ENCODE measurements at places on chromosomes 16 and 17.

GRCh38 chr16:11276896-11277593 is 765 bp upstream of the PRM2 start:
- DNase-seq = no peak

DNA sequence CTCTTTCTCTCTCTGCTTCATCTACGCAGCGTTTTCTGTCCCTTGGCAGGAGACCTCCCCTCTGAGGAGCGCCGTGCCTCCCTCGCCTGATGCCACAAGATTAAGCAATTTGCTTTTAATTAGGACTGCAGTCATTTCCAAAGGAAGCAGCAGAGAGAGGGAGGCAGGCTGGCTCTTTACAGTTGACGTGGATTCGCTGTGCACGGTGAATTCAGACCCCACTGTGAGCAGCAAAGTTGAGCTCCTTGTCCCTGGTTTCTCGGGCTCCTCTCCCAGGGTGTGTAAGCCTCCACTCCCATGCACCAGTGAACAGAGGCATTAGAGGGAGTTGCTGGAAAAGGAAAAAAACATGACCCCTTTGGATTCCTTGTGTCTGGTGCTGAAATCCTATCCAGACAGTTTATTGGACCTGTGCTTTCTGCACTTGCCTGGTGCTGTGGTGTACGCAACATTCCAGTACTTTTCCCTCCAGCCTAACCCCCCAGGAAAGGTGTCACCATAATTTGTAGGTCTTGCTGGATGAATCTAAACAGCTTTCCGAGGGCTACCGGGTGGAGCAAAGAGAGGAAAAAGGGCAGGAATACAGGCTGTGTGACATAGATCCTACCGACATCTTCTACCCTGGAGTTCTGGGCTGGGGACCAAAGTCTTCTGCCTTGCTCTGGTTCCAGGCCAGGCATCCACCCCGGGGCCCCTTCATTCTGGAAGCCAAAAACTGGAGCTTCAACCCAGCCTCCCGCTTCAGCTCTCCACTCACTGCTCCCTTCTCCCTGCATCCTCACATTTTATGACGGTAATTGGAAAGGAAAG is 171.0 kb downstream of the MAF start:
- DNase-seq = no peak

GRCh38 chr16:57038166-57038565 is 48.8 kb downstream of the NLRC5 start:
- DNase-seq = no peak

- DNase-seq = no peak
Observed at GRCh38 chr17:19284005-19284959, 47.1 kb downstream of the EPN2 start.

GRCh38 chr17:28318759-28319597 is at the start of gene TMEM97:
Gene TMEM97 (plus strand): TSS chr17:28319200. CDS start chr17:28319240, 40 bp downstream.
- DNase-seq = peak; percentile 97

DNA sequence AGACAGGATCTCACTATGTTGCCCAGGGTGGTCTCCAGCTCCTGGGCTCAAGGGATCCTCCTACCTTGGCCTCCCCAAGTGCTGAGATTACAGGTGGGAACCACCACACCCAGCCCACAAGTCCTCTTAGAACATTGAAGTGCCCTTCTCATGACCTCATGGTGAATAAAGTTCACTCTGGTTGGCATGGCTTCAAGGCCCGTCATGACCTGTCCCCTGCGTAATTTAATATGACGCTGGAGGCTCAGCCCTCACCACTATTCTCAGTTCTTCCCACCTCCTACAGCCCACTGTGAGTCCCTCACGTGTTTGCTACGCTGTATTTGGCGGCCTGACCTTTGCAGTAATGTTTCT is 1.9 kb downstream of the ENDOV start:
- no peak for DNase-seq

DNA sequence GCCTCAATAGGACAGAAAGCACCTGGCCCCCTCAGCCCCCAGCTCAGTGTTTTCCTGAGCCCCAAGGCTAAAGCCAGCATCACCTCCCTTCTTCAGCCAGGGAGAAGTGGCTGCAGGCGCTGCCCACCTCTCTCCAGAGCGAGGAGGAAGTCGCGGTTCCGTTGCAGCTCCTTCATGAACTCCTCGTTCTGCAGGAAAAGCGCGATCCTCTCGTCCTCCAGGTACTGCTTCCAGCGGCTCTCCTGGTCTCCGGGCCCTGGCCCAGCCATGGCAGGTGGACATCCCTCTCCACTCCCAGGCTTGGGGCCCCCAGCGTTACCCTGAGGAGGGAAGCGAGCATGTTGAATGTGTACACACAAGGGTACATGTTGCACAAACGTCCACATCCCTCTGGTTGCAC is 22.7 kb upstream of the MRPS23 start:
- DNase-seq = no peak

GRCh38 chr16:84854759-84855158 is 35.0 kb downstream of the CRISPLD2 start:
- no peak for DNase-seq

- no peak for DNase-seq
Observed at GRCh38 chr17:67700037-67700724, 17.6 kb upstream of the NOL11 start.

GRCh38 chr16:87499189-87499486 is 6.3 kb upstream of the ZCCHC14 start:
- DNase-seq = no peak

GRCh38 chr17:44197980-44198720 is 1.5 kb downstream of the ATXN7L3 start:
- no peak for DNase-seq

- DNase-seq = no peak
Observed at GRCh38 chr16:2253293-2253692, 1.9 kb upstream of the ECI1 start.

GRCh38 chr16:88383401-88384221 is 852 bp downstream of the ZNF469 start:
- peak; percentile 58 for DNase-seq

GRCh38 chr17:81034168-81034777 is 678 bp upstream of the BAIAP2 start:
- no peak for DNase-seq

- DNase-seq = no peak
Observed at GRCh38 chr16:62652441-62653120, 616.3 kb upstream of the CDH8 start.

- DNase-seq = no peak
Observed at GRCh38 chr17:78544881-78545755, 32.1 kb downstream of the DNAH17 start.

- no peak for DNase-seq
Observed at GRCh38 chr17:62045517-62045916, 19.6 kb downstream of the MED13 start.

DNA sequence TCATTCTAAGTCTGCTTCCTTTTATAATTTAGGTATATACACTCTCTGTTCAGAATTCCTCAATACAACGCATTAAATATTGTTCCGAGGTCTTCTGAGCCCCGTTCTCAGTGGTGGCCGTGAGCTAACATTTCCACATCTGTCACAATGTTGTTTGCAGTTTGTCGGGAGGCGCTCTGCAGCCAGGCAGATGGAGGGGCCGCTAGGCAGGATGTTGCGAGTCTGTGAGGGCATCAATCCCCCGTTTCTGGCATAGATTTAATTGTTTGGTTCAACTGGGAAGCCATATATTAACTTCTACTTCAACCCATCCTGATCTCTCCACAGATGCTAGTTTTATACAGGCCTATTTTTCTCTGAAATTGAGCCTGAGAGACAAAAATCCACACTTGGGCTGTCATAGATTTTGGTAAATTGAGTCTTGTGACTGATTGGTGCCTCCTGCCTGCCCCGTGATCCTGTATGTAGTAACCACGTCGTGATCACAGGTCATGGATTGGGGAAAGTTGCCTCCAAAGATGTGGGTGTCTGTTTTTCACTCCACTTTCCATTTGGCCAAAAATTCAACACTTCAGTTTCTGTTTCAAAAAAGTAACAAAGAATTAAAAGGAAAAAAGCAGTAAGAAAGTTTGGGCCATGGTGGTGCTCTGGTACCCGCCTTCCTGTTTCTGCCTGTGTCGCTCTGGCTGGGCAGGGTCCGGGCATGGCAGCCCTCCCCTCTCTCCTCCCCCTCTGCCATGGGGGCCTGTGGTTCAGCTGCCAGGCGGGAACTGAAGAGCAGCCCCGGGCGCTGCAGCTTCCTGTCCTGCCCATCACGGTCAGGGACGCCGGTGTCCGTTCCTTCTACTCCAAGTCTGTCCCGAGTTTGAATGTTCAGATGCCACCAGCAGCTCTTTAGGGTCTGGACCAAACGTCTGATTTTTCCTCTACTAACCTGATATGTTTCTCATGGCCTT is 41.5 kb downstream of the RPTOR start:
- DNase-seq = no peak

DNA sequence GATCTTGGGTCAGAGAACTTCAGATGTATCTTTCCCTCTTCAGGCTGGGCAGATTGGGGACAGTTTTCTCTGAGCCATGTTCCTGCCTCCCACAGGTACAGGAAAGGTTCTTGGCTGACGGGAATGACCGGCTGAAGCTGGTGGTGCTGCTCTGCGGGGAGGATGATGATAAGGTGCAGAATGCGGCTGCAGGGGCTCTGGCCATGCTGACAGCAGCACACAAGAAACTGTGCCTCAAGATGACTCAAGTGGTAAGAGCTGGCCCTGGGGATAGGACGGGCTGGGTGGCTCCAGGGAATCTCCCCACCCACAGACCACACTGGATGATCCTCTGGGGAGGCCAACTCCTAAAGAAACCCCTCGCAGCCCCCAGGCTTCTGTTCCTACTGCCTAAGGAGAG is 10.9 kb downstream of the SLC35G3 start:
- no peak for DNase-seq

- DNase-seq = no peak
Observed at GRCh38 chr17:14749269-14749668, 448.4 kb downstream of the HS3ST3B1 start.

GRCh38 chr17:62707425-62707739 is 79.9 kb downstream of the MRC2 start:
- no peak for DNase-seq

DNA sequence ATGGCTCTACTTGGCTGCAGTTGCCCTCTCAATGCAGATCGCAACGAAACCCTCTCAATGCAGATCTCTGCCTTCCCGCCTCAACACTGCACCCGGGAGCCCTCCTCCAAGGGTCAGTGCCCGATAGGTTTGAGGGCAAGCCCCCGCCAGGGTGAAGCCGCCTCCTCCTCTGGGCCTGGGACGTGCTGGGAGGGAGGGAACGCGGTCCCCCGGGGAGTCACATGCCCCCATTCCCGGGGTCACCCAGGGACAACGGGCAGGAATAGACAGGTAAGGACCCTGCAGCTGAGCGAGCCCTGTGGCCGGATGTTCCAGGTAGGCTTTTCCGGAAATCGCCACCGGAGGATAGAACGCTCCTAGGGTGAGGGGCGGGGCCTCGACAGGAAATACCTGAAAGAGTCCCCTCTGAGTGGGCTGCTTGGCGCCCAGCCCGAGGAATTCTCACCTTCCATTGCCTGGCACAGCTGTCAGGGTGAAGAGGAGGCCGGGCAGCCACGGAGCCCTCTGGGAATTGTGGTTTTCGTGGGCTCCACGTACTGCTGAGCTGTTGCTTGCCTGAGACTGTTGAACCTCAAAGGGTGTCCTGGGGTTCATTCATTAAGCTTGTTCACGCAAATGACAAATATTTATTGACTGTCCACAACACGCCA is 12.8 kb downstream of the ZNF174 start:
- DNase-seq = no peak

DNA sequence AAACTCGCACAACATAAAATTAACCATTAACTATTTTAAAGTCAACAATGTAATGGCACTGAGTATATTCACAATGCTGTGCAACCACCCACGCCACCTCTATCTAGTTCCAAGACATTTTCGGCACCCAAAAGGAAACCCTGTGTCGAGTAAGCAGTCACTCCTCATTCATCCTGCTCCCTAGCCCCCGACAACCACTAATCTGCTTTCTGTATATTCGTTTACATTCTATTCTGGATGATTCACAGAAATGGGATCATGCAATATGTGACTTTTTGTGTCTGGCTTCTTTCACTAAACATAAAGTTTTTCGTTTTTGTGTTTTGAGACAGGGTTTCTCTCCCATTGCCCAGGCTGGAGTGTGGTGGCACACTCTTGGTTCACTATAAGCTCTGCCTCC is 42.2 kb upstream of the HAPSTR1 start:
- DNase-seq = no peak

DNA sequence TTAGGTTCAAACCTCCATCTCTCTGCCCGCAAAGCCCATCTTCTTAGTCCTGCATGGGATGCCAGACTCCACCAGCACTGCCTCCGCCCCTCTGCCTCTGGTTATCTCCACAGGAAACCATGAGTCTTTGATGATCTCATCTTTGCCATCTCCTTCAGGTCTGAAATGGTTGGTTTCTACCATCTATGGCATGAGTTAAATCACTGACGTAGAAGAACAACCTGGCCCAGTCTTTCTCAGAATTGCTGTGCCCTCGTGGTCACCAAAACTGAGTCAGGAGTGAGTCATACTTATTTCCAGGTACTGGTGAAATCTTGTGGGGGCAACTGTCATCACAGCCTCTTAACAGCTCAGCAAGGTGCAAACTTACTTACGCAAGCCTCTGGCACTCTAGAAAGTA is 468.7 kb upstream of the C16orf82 start:
- DNase-seq = peak; percentile 79

DNA sequence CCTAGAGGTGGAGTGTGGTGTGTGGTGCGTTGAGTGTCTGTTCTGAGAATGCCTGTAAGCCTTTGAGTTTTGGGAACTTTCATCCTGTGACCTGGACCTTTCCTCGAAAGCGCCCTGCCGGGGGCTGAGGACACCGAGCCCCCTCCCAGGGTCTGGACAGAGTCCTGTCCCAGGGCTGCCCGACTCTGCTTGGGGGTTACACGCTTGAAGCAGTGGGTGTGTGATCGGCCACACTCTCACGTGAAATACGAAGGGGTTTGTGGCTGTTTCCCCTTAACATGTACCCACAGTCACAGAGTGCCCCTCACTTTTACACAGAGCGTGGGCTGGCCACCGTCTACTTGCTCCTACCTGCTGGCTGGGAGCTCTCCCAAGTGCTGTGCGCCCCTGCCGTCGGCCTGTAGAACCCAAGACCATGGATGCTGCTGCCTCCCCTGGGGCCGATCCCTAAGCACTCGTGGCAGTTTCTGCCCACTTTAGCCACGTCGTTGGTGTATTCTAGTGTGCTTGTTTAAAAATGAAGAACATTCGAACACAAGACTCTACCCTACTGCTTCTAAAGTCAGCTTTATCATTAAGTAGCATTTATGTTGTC is 6.8 kb downstream of the ZNF750 start:
- DNase-seq = no peak

DNA sequence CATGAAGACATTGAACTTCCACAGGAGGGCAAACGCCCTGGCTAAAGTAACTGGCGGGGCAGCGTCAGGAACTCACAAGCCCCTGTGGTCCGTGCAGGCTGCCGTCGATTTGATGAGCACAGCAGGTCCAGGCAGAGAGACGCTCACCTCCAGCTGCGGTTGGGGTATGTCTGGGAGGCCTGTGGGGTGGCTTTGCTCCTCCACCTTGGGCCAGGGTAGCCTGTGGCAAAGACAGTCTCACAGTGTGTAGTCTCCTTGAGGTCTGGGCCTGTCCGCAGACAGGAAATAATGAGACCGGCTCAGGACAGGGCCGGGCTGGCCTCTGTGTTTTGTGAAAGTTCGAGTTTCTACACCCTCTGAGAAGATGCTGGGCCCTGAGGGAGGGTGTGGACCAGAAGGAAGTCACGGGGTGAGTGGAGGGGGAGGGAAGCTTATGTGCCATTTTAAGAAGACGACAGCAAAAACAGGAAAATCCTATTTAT is 103.3 kb downstream of the METRNL start:
- peak; percentile 42 for DNase-seq

Measured in activated CD8-positive, alpha-beta memory T cell treated with anti-CD3 and anti-CD28 coated beads, Interleukin-2, amount 50 U/mL, for 48 hours (primary cell).